Lower lobe of right lung (tissue), 2 donors: ENCODE measurements at places on chromosomes 16 and 17. TPM values are rescaled to one million over a fixed set of nuclear protein-coding genes. Genes with fewer than 3 reads are reported as not detected.

GRCh38 chr17:39928858-39929645 lies 1.5 kb downstream of the LRRC3C start:
- H3K4me3 ChIP-seq = peak overlapping the region; percentile 87
- peaks cover 1% of the 10 kb centered on the region for H3K36me3 ChIP-seq
- H3K4me1 ChIP-seq = peaks cover 51% of the 10 kb centered on the region
- no peaks in the 10 kb centered on the region for H3K27me3 ChIP-seq
- H3K27ac ChIP-seq = peak overlapping the region; percentile 96

GRCh38 chr16:68447653-68448359 lies 502 bp downstream of the SMPD3 start:
- peaks cover 23% of the 10 kb centered on the region for H3K27me3 ChIP-seq
- no peak overlapping the region for H3K27ac ChIP-seq
- H3K4me3 ChIP-seq = peak overlapping the region; percentile 68
- H3K4me1 ChIP-seq = peaks cover 11% of the 10 kb centered on the region
- H3K36me3 ChIP-seq = no peaks in the 10 kb centered on the region
- no peak for DNase-seq

GRCh38 chr17:4901648-4902344 lies 1.1 kb downstream of the CHRNE start:
- peaks cover 10% of the 10 kb centered on the region for H3K27me3 ChIP-seq
- H3K4me3 ChIP-seq = peak overlapping the region; percentile 67
- H3K27ac ChIP-seq = peak overlapping the region; percentile 60
- H3K36me3 ChIP-seq = peaks cover 8% of the 10 kb centered on the region

The CANT1 gene
- total RNA-seq = 54.4 TPM
